ENCODE measurements at places on chromosomes 12 and 14.

DNA sequence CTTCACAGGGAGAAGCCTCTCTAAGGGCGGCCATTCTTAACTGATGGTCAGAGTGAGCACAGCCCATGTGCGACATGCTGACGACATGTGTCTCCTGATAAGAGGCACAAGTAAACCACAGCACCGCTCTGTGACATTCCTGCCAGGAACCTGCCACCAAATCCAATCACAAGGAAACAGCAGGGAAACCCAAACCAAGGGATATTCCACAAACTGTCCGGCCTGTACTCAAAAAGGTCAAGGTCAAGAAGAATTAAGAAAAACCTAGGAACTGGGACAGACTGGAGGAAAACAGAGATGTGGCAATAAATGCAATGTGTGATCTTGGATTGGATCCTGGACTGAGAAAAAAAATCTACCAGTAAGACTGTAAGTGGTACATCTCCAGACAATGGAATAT, 91.9 kb downstream of the SYNE3 start:
- no peak for DNase-seq

DNA sequence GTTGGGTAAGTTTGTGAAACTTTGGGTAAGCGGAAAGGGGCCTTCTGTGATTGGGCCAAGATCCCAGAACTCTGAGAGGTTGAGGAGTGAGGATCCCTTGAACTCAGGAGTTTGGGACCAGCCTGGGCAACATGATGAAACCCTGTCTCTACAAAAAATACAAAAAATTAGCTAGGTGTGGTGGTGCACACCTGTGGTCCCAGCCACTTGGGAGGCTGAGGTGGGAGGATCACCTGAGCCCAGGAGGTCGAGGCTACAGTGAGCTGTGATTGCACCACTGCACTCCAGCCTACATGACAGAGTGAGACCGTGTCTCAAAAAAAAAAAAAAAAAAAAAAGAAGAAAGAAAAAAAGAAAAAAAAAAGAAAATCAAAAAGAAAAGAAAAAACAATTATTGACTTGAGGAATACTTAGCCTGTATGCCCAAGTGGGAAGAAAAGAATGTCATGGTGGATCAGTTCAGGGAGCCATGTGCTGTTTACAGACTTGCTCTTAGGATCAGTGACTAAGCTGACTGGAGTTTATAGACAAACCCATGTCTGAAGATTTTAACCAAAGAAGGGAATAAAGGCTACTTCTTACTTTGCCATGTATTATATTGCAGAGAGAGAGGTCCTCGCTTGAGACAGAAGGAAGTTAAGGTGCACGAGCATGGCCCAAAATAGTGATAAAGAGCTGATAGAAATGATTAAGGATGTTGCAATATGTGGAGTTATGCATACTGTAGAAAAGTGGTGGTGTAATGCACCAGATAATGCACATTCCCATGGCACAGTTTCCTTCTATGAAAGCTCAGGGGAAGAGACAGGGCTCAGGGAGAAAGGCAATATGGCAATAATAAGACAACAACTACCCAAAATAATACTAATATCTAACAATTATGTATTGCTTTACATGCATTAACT, 881 bp downstream of the HSD17B6 start:
- no peak for DNase-seq

GRCh38 chr12:122834104-122834920, 945 bp upstream of the HIP1R start:
- no peak for DNase-seq

GRCh38 chr14:93186466-93186865, 1.3 kb downstream of the LYSET start:
- no peak for DNase-seq

- DNase-seq, result no peak
Observed at GRCh38 chr14:77040741-77041653, 12.5 kb upstream of the IRF2BPL start.
